ENCODE measurements at places on chromosomes 1 and 21.

DNA sequence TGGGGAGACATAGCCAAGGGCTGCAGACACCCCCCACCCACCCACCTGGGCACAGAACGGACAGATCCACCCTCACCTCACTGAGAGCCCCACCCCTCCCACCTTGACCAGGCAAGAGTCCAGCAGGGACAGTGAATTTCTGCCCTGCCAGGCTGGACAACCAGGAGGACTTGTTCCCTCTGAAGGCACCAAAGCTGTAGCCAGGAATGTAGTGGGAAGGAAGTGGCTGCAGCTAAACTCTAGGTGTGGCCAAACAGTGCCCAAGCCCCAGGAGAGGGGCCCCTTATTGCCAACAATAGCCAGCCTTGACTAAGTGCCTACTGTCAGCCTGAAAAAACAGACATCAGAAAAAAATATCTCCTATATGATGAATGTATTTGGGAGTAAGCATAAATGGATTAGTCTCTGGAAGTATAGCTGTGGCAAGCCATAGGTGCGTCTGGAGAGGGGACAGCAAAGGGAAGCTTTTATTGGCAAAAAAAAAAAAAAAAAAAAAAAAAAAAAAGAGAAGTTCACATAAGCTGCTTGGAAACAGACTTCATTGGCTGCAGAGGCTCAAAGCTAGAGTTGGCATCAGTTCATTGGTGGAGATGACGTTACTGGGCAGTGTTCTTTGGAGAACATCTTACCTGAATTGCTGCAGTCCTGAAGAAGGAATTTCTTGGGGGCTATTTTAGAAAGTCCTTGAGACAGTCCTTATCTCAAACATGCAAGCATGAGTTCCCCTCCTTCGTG is 64.1 kb upstream of the TMEM51 start:
- DNase-seq: no peak

- DNase-seq: no peak
Observed at GRCh38 chr1:222107267-222107666, 365.4 kb upstream of the DUSP10 start.

- no peak for DNase-seq
Observed at GRCh38 chr1:112237983-112238545, 157.9 kb upstream of the CTTNBP2NL start.

DNA sequence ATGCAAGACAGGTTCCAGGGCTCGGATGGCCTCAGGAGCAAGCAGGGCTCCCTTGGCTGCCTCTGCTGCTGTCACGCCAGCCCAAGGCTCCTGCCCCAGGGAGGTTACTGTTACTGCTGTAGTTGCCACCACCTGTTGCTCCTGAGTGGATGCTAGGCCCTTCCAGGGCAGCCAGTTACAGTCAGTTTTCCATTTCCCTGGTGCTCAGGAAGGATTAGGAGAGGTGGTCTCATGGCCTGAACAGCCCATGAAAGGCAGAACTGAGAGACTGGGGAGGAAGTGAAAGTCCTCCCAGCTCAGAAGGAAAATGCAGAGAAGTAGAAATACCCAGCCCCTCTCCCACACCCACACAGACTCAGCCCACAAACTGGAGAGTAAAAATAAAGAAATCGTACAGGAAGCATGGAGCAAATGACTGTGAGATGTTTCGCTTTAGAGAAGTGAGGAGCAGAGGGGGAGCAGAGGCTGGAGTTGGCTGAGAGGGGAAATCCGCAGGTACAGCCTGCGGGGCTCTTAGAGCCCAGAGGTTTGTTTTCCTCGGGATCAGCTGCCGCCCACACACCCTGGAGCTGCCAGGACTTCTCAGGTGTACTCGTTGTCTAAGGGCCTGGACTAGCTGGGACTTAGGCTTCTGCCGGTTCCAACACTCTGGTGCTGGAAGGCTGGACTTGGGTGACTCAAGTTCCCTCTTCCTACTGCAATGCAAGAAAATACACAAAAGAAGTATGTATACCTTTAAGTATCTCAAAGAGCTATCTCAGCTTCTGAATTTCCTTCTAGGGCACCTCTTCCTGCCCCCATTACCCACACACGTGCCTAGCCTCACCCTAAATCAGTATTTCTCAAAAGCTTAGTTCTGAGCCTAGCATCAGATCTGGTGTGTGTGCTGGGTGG is 2.3 kb downstream of the IL6R start:
- DNase-seq: no peak

DNA sequence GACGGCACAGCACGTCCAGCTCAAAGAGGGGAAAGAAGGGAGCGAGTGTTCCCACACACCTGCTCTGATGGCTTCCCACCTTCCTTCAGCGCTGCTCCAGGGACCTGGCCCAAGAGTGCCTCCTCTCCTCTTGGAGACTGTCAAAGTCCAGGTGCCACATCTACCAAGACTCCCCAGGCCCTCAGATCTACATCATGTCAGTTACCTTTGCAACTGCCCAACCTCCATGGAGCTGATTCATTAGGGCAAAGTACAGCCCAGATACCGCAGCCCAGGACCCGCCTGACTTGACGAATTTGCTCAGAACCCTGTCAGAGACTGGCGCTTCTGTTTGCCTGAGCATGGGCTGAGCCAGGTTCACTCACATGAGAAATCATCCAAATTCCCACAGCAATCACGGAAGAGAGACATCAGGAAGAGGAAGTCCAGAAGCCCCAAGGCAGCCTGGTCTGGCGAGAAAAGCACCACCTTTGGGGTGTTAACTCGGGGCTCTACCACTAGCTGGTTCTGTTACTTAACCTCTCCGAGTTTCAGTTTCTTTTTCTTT is at the start of gene SEC16B:
Gene SEC16B (minus strand): TSS at position 234 of the 547 bp plus-strand sequence. CDS start 2,077 bp downstream, outside the sequence.
- DNase-seq: no peak

GRCh38 chr1:229666585-229666984 is 40.5 kb downstream of the URB2 start:
- DNase-seq: no peak

- DNase-seq: peak; percentile 34
Observed at GRCh38 chr1:1291548-1292441, 11.6 kb downstream of the SCNN1D start.

DNA sequence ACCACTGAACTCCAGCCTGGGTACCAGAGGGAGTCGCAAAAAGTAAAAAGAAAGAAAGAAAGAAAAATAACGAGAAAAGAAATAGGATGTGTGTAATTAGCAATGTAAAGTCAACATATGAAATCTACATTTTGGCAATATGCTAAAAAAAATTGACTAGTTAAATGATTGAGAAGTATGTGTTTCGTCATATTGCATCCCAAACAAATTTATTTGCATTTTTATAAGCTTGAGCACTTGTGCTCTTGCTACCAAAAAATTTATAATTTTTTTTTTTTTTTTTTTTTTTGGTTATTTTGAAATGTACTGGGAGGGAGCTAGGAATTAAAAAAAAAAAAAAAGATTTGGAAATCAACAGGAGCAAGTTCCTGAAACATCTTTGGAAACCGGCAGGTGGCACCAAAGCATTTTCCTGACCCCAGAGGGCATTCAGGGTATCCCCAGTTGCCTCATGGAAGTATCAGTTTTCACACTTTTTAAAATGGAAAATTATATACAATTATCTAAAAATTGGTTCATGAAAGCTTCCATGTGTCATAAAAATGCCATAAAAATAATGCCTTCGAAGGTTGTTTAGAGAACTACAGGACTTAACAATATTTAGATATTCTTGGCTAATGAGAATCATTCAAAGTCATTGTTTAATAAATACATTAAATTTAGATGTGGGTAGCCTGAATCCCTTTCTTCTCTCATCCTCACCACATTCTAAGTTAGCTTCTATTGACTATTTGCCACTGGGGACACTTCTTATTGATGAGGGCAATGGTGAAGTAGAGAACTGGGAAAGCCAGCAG is 4.8 kb upstream of the HEATR1 start:
- DNase-seq: no peak

- no peak for DNase-seq
Observed at GRCh38 chr1:209430821-209431259, 152.7 kb upstream of the CAMK1G start.

DNA sequence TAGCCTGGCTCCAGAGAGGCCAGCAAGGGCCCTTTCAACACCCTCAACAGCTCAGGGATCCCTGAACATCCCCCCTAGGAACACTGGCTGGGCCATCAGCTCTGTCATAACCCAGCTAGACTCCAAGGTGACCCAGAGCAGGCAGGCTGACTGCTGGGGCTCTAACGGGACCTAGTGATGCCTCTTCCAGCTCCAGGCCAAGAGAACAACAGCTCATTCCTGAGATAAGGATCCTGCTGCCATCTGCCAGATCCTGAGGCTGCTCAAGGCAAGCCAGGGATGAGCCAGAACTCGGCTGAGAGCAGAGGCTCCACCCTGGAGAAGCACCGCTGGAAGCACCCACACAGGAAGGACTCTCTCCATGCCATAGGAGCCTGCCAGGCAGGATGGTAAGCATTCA is 2.0 kb downstream of the VSIG8 start:
- no peak for DNase-seq

GRCh38 chr1:204828352-204828850 is 42.3 kb upstream of the NFASC start:
- DNase-seq: no peak

DNA sequence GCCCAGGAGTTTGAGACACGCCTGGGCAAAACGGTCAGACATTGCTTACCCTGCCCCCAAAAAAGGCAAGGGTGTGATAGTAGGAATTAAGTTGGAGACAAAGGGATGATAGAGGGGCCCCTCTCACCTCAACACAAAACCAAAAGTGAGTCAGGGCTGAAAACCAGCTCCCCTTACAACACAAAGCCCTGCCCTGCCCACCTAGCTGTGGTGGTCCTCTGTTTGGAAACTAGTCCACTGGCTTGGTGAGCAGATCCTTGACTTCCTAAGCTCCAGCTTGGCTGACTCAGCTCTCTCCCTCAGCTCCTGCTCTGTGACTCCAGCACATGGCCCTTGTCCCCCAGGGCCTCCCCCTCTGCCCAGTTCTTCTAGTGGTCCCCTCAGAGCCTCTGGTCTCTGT is 603.8 kb downstream of the PTPRC start:
- no peak for DNase-seq

GRCh38 chr1:60948486-60948885 is 133.9 kb upstream of the NFIA start:
- no peak for DNase-seq

- DNase-seq: no peak
Observed at GRCh38 chr1:67824766-67825165, 8.5 kb downstream of the GNG12 start.

DNA sequence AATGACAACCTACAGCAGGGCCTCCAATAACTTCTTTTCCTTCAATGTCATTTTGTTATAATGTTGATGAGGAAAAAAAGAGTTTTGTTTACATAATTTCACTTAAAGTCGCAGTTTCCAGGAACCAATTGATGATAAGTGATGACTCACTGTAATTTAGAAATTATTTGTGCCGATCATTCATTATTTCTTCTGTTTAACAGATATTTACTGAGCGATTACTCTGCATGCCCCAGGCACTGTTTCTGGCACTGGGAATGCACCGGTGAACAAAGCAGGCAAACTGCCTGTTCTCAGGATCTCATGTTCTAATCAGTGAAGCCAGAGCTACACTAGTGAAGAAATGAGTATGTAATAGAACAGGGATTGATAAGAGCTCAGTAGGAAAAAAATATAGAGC is 403.4 kb downstream of the NTNG1 start:
- DNase-seq: no peak

GRCh38 chr1:94806441-94806871 is 13.7 kb upstream of the SLC44A3 start:
- DNase-seq: no peak

DNA sequence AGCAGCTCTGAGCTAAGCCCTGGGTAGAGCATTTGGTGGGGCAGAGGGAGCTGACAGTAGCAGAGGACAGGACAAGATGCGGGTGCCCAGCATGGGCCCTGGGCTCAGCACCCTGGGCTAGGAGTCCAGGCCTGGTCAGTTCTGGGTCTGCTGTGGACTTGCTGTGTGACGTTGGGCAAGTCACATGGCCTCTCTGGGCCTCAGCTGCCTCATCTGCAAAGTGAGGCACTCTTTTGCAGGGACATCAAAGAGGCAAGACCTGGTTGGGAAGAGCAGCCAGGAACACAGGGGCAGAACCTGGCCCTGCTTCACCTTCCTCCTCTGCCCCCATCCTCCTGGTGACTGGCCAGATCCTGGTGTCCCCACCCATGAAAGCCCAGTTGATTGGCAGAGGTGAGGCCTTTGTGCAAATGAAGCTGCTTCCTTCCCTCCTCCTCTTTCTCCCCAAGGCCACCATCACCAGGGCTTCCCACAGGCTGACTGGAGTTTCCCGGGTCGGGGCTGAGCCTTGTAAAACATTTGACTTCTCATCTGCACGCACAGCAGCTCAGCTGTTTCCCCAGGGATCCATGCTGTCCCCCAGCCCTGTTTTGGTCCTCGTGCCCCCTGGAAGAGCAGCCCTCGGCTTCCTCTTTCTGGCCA is 350.5 kb downstream of the MATN1 start:
- no peak for DNase-seq

- no peak for DNase-seq
Observed at GRCh38 chr1:236081546-236082227, 16.8 kb upstream of the NID1 start.

GRCh38 chr1:212649020-212649419 is 40.5 kb downstream of the ATF3 start:
- no peak for DNase-seq

DNA sequence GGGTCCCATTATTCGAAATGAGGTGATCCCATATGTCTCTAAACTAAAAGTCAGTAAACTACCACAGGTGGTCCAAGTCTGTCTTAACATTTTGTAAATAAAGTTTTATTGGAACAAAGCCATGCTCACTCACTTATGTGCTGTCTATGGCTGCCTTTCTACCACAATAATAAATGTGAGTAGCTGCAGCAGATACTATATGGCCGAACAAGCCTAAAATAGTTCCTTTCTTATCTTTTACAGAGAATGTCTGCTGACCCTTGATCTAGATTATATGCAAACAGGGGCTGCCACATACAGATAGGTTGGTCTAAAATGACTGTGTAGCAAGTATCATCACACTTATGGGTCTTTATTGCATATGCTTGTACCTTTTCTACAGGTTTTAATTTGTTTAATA is 140.0 kb downstream of the VAV3 start:
- no peak for DNase-seq
